ENCODE measurements at places on chromosomes 16 and 17.

DNA sequence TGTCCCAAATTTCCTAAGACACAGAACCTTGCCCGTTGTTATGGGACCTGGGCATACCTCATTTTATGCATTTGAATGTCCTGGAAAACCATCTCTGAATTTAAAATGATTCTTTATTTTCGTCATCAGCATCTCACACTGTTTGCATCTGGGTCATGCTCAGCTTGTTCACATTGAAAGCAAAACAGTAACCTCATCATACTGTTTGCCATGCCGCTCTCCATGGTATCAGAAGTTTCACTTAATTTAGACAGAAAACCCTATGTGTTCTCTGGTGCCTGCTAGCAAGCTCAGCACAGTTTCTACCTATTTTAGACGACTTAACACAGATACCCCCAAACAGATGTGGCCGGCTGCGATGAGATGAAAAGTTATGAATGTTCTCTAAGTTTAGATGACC is 292.1 kb downstream of the SNX29 start:
- DNase-seq, result no peak

- no peak for DNase-seq
Measured at GRCh38 chr17:21375757-21376080, 438 bp upstream of the KCNJ12 start.

- no peak for DNase-seq
Measured at GRCh38 chr16:832652-833336, 32.3 kb upstream of the GNG13 start.

DNA sequence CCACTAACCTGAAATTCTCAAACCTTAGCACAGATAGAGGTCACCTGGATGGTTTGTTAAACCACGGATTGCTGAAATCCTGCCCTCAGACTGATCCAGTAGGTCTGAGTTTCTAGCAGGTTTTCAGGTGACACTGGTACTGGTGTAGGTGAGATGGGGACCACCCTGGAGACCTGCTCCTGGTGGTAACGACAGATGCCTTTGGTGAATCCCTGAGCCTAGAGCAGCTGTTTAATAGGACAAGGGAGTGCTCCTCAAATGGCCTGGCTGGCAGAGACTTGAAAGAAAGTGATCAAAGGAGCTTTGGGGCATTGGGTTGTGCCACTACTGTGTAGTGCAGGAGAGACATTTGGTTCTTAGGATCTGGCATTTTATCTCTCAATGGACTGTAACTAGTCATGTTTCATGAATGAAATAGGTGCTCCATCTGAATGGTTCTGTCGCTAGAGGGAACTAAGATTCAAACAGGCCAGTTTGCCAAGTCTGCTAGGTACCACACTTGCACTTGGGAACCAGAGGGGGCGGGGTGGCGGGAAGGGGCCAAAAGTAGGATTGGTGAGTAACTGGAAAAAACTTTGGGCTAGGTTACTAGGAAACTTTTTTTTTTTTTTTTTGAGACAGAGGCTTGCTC is 2.9 kb upstream of the IFI35 start:
- no peak for DNase-seq

DNA sequence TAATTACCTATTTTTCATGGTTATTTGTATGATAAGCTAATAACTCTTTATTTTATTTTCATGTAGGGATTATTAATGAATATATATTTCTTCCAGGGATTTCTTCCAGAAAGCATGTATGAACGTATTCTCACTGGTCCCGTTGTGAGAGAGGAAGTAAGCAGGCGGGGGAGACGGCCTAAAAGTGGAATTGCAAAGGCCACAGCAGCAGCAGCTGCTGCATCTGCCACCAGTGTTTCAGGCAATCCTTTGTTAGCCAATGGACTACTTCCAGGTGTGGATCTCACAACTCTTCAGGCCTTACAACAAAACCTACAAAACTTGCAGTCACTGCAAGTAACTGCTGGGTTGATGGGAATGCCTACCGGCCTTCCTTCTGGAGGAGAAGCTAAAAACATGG is 110.3 kb upstream of the RBL2 start:
- no peak for DNase-seq

GRCh38 chr17:29181226-29181625 is 1.0 kb upstream of the MYO18A start:
- DNase-seq, result no peak

- DNase-seq, result no peak
Measured at GRCh38 chr17:75568412-75569255, 19.0 kb upstream of the MYO15B start.

GRCh38 chr16:81276323-81276722 is 37.8 kb downstream of the BCO1 start:
- no peak for DNase-seq

- no peak for DNase-seq
Measured at GRCh38 chr16:23505671-23506605, 4.4 kb downstream of the GGA2 start.

GRCh38 chr17:13157656-13158055 is 139.8 kb upstream of the ELAC2 start:
- DNase-seq, result no peak

All from suppressor macrophage (primary cell).